Body of pancreas (tissue), 4 donors: ENCODE measurements at places on chromosomes 2 and 18. TPM values are rescaled to one million over a fixed set of nuclear protein-coding genes. Genes with fewer than 3 reads are reported as not detected.

Gene ACOXL
- 0.52 TPM for total RNA-seq

Gene KCNIP3
- 1.6 TPM for total RNA-seq

Gene EVA1A
- 27.5 TPM for total RNA-seq

Gene GPAT2
- 1.6 TPM for total RNA-seq

Gene KCNJ3
- total RNA-seq = 0.33 TPM

Gene HRH4
- total RNA-seq = not detected

Gene POTEF
- total RNA-seq = not detected

Gene STARD7
- 68.5 TPM for total RNA-seq

Gene PAX3
- total RNA-seq = not detected

Gene LONRF2
- 14.2 TPM for total RNA-seq
